Activated naive CD8-positive, alpha-beta T cell treated with anti-CD3 and anti-CD28 coated beads, Interleukin-2, amount 50 U/mL, for 24 hours (primary cell): ENCODE measurements at places on chromosomes 5 and 9.

- no peak for DNase-seq
These were observed 76.3 kb upstream of the IQGAP2 start for GRCh38 chr5:76326577-76327302.

- DNase-seq, result no peak
These were observed 7.7 kb upstream of the ABO start for GRCh38 chr9:133282464-133283238.

- DNase-seq, result no peak
These were observed 105.5 kb downstream of the FEM1C start for GRCh38 chr5:115439042-115439441.

GRCh38 chr5:180988592-180988991, at the start of gene BTNL3:
Gene BTNL3, plus strand, starts transcription at chr5:180988846. Its CDS starts 183 bp downstream, at chr5:180989029.
- DNase-seq, result no peak

DNA sequence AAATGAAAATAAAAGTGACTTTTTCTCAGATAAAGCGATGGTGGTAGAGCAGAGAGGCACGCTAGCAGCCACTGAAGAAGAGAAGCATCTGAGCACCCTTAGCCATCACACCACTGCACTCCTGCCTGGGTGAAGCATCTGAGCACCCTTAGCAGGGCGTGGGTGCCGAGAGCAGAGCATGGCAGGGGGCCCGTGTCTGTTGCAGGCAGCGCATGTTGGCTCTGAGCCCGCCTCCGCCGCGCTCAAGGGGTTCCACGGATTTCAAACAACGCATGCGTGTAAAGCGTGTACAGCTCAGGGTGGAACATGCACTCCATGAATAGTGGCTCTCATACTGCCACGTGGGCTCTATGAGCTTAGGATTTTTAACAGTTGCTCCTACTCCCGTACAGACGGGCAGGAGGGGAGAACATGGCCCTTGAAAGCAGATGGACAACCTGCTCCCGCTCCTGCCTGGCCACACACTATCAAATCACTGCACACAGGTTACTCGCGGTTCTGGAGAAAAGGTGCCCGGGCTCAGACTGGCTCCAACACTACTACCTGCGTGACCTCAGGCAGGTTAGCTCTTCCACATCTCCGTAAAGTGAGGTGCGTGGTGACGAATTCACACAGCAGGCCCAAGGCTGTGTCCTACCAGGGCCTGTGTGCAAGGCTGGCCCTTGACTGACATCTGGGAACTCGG, 12.1 kb downstream of the LRRC14B start:
- no peak for DNase-seq

- DNase-seq, result no peak
These were observed 483.7 kb upstream of the PIK3R1 start for GRCh38 chr5:67731886-67732285.

DNA sequence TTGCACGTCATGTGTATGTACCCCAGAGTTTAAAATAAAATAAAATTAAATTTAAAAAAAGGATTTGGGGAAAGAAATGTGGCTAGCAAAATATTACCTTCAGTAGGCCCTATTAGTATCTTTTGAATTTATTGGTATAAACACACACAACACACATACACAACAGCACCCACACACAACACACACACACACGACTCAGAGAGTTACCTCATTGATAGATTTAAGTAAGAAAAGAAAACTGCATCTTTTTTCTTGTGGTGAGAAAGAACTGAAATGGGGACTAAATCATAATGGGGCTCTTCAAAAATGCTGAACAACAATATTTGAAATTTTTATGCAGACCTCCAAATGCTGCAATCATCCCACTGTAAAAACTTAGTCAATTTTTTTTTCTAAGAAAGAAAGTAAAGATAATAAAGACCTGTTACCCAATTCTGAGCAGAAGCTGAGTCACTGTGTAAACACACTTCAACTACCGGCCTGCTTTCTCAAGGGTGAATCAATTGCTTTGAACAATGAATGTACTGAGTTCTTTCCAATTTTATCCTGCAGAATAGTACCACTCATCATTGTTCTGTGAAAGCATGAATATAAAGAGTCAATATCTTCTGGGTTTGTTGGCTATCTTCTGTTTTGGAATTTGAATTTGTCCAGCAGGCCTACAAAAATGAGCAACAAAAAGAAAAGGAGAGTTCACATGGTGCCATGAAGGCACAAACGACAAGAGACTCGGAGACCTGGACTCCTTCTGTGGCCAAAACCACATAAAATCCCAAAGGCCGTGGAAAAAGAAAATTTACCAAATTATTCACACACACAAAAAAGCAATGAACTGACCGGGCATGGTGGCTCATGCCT, 57.9 kb upstream of the CCNG1 start:
- DNase-seq, result no peak

GRCh38 chr5:139961435-139962157, 81.5 kb downstream of the NRG2 start:
- no peak for DNase-seq

DNA sequence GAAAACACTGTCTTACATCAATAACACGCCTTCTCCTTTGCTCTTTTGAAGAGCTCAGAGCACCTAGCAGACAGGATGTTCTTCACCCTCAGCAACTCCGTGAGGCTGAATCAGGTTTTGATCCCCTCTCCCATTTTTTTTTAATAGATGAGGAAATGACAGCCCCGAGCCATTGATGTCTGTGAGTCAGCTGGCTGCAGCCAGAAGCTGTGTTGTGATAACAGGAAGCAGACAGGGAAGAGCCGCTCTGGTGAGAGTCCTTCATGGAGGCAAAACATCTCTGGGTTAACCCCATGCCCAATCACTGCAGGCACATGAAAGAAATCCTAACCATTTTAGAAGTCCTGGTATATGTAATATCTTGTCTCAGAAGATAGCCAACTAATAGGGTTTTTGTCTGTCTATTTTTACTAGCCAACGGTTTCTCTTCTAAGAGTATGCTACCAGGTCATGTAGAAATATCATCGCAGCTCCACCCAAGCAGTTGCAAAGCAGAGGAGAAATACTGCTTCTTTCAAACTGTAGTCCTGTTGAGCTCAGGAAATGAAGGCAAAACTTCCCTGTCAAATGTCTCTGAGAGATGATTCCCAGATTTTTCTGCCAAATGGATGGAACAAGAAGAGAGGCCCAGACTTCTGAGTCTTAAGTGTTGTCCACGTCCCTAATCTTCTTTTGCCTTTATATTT, 568.9 kb downstream of the CCDC171 start:
- DNase-seq, result no peak

- no peak for DNase-seq
These were observed 16.5 kb downstream of the ZNF462 start for GRCh38 chr9:106879439-106879882.

DNA sequence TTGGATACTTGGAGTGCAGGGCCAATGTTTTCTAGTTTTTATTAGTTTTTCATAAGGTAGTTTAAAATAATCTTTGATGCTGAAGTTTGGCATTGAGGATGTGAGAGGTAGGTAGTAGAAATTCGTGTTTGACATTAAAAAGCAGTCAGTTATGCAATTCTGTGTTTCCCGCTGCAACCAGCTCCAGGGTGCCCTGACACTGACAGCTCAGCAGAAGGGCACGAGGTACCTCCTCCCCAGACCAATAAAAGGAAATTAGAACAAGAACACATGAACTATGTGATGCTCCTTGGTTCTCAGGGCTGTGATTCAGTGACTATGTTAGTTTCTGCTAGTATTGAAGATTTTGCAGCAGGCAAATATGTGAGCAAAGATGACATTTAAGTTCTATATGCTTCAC, 40.2 kb downstream of the NSUN2 start:
- no peak for DNase-seq

DNA sequence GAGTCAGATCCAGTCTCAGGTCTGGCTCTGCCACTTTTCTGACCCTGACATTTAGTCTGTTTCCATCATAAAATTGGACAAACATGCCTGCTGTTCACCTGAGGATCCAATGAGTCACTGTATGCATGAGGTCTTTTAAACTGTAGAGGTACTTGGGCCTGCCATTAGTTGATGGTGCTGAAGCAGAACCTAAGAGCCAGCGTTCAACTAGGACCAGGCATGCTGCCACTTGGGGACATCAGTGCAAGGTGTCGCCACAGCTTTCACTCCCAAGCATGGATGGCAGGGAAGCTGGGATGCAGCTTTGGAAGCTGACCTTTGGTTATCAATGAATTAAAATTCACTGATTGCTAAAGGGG, 37.1 kb downstream of the NEUROG1 start:
- no peak for DNase-seq

DNA sequence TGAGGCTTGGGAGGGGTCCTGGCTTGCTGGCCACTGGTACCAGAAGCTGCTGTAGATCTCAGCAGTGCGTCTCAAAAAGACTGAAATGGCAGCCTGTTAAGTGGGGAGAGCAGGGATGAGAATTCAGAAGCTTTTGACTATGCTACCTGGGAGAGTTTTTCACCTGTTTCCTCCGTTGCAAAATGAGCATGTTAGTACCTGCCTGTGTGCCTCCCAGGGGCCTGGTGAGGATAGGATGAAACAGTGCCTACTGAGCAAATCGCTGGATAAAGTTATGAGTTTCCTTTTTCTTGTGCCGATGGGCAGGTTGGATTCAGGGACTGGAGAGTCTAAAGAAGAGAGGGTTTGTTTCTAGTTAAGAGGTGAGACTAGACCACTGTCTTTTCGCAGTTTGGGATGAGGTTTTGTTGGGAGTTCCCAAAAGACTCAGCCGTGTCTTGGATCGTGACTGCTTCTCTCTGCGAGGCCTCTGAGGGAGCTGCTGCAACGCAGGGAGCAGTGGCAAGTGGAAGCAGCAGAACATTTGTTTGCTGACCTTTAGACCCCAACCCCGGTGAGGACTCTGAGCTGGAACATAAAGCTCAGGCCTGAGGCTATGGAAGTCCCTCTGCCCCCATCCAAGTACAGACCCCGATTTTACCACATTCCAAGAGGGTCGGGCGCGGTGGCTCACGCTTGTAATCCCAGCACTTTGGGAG, 1.4 kb downstream of the RALGPS1 start:
- no peak for DNase-seq

DNA sequence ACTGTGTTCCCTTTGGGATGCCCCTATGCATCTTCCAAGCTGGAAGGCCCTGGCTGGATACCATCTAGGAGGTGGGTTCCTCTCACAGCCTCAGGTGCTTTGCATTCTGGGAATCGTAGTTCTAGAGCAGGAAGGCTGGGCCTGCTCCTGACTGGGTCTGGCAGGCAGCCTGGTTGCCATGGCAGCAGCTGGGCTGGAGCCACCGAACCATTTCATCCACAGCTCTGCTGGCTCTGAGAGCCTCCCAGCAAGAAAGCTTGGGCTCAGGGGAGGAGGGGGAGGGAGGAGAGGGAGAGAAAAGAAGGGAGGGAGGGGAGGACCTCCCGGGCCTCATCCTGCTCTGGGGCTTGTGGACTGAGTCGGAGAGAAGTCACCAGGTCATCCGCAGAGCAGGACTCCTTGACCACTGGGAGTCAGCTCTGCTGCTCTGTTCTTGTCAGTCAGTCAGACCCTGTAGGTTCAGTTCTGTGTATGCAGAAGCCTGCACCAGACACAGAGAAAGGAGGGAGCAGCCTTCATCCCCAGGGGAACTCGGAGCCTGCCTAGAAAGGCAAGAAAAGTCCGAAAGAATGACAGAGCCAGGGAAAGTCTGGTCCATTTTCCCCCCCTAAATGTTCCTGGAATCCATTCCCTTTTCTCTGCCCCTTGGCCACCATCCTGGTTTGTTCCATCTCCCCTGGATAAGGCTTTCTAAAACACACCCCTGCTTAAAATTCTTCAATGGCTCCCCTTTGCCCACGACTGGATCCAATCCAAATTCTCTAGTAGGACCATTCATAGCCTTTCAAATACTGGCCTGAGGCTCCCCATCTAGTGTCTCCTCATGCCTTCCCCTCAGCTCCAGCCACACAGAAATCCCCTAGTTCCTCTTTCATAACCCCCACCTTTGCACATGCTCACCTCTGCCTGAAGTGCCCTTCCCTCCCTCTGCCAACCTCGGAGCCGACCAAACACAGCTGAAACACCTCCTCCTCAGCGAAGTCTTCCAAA, 65.4 kb upstream of the ARAP3 start:
- no peak for DNase-seq

GRCh38 chr5:179112469-179113142, 52.4 kb downstream of the ZNF354C start:
- DNase-seq, result no peak

DNA sequence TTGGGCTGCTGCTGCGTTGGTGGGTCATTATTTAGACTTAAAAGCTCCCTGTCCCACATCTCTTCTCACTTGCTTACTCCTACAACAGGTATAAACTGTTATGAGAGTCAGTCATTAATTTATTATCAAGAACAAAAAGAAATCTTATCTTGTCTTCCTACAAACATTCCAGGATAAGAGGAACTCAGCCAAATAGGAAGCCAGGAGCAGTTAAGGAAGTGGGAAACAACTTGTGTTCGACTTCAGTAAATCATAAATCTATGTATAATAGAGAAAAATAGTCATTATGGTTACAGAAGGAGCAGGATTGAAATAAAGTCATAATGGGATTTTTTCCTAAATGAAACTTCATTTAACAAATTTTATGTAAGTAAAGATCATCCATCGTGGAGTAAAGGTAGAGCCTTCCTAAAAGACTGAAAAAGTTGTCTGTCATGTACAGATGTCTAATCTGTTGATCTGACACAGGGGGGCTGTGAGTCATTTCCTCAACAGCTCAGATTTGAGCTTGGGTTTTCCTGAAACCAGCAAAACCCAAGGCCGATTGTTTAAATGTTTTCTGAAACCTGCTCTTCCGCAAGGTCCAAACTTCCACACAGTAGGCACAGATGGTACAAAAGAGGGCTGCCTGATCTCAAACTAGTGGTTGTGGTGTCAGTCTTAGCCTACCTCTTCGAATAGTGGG, 25.3 kb upstream of the LRRTM2 start:
- peak; percentile 6 for DNase-seq

DNA sequence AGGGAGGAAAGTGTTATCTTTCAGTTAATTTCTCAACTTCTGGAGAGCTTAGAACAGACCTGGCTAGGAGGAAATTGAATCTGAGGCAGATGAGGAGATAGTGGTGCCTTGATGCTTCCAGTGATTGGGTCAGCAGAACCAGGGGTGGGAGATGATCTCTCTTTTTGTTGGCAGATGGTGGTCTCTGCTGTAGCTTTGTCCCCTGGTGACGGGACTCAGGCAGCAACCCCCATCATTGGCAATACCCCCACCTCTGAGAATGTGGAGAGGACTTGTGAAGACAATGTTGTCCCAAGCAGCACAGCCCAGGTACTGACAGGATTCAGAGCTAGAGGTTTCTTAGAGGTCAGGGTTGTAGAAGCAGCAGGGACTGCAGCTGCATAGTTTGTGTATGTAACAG, 3.7 kb upstream of the PDCD6 start:
- no peak for DNase-seq

DNA sequence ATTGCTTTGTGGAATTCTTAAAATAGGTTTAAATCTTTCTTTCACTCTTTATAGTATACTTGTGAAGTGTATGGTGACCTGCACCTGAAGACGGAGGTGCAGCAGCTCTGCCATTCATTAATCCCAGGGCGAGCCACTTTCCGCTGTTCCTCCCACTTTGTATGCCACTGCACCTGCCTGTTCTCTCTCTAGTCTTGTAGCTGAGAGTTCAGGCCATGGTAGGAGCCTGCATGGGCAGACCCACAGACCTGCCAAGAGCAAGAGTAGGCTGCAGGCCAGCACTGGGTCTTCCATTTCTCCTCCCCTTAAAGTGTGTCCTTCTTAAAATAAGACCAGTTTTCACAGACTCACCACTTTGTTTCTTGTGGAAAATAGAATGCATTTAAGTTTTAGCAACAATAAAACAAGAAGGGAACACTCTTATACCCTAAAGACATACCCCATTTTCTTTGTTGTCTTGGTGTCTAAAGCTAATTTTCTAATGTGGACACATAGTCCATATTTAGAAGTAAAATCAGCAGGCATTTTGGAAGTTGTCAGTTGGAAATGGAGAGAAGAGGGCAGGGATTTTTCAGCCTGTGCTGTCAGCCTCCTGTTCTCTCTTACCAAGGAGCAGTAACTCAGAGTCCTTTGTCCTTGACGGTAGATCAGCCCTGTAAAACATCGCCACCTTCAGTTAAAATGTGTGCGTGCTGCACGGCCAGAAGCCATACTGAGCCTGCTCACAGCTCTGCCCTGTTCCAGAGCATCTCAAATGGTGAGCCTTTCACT, 103.2 kb downstream of the SNCAIP start:
- no peak for DNase-seq
